T follicular helper cell (primary cell): ENCODE measurements at places on chromosomes 1 and 21.

GRCh38 chr1:36156329-36157114 is 562 bp downstream of the MAP7D1 start:
- peak; percentile 48 for DNase-seq

GRCh38 chr1:24424207-24424606 is 8.6 kb downstream of the NIPAL3 start:
- DNase-seq = no peak

DNA sequence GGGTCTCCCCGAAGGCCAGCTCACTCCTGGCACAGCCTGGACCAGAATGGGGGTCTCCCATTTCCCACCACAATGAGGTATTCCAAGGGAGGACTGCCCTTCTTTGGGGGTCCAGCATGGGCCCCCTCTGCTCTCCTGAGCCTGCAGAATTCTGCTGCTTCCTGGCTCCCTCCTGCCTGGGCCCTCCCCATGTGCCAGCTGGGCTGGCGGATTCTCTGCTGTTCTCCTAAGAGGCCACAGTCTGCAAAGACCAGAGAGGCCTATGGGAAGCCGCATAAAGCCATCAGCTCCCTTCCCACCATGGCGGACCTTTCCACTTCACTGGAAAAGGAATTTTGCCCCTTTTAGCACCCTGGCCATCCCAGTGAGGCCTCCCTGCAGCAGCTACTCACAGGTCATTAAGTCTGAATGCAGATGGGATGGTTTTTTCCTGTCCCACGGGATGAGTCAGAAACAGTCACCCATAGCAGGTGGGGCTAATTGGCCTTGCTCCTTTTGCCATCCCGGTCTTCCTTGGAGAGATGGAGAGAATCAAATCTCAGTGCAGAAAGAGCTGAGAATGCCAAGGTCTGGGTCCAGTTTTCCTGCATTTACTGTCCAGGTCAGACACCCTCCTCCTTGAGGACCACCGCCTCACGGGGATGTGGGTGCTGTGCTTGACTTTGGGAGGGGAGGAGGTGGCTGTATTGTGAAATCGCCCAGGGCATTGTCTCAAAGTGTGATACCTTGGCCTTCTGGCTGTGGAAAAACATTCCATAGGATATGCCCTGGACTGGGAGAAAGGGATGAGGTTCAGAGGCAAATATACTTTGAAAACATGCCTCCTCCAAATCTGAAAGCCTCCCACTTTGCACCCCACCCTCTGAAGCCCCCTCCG is 23.2 kb downstream of the MYBPH start:
- DNase-seq = no peak

- DNase-seq = no peak
Measured at GRCh38 chr1:111484391-111485026, 10.7 kb downstream of the C1orf162 start.

- DNase-seq = no peak
Measured at GRCh38 chr1:96365596-96366390, 355.8 kb upstream of the PTBP2 start.

- no peak for DNase-seq
Measured at GRCh38 chr1:11963622-11964021, 16.6 kb upstream of the MFN2 start.

GRCh38 chr1:55526716-55527115 is 311.6 kb upstream of the USP24 start:
- DNase-seq = no peak

DNA sequence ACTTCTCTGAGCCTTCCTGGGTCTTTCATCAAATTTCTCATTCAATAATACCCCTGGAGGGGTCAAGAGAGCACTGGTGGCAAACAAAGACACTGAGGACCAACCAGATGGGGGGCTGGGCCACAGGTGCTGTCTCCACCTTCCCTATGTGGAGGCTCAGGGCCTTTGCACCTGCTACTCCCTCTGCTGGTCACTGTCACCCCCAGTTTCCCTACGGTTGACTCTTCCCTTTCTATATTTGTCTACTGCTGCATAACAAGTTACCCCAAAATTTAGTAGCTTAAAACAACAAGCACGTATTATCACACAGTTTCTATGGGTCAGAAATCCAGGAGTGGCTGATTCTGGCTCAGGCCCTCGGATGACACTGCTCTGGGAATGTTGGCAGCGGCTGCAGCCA is 138.8 kb upstream of the RUNX3 start:
- no peak for DNase-seq

DNA sequence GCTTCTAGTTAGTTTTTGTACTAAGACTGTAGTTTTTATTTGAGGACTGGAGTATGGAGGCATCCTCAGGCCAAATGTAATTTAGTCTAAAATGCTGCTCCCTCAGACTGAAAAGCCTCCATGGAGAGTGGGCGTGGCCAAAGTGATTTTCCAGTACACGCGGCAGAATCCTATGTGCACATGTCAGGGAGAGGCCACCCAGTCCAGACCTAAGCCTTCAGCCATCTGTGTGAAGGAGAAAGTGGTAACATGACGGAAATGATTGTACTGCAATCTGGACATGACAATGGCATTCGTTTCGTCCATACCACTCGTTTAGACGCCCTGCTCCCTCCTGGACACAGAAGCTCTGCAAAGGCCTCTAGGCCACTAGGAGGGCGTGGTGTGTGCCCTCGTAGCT is 56.2 kb downstream of the PCP4 start:
- DNase-seq = no peak

- DNase-seq = no peak
Measured at GRCh38 chr1:174166530-174167264, 7.4 kb downstream of the RABGAP1L start.

DNA sequence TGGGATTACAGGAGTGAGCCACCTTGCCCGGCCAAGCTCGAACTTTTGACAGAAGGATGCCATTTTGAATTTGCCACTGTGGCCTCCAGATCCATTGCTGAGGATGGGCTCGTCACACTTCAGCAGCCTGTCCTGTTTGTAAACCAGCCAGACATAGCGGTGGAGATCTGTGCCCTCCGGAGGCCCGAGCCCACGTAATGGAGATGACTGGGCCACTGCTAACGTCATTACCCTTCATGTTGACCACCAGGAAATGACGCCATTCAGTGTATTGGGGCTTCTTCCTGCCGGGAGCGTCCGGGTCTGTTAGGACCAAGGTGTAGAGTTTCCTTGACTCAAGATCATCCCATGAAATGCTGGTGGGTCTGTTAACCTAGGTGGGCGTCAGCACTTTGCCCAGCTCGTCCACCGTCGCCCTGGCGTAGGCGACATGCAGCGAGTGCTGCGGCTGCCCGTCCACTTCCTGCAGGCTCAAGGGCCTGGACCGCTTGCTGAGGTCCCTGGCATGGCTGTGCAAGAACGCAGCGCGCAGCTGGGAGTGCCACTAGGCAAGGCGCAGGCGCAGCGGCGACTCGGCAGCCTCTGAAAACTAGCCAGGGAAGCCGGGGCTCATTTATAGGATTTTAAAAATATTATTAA is 40.8 kb downstream of the PTPRC start:
- DNase-seq = no peak

DNA sequence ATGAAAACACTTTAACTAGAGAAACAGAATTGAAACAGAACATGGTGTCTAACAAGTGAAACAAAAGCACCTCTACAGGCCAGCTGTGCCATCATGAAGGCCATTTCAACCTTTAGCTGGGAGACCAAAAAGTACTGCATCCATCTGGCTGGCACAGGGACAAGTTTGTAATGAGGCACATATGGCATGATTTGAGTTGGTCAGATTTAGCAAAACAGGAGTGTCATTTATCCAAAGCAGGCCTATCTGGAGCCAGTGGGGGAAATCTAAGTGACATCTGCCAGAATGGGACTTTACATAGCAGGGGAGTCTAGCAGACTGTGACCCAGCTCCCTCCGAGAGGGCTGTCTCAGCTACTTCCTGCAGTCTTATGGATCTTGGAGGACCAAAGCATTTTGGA is 51.9 kb downstream of the DNTTIP2 start:
- no peak for DNase-seq

GRCh38 chr1:193189442-193190095 is 3.2 kb upstream of the B3GALT2 start:
- DNase-seq = no peak

- DNase-seq = no peak
Measured at GRCh38 chr1:116855773-116856201, 53.9 kb upstream of the PTGFRN start.

GRCh38 chr1:202349206-202349928 is 868 bp downstream of the PPP1R12B start:
- no peak for DNase-seq

GRCh38 chr1:190124068-190124467 is 353.6 kb downstream of the BRINP3 start:
- no peak for DNase-seq

DNA sequence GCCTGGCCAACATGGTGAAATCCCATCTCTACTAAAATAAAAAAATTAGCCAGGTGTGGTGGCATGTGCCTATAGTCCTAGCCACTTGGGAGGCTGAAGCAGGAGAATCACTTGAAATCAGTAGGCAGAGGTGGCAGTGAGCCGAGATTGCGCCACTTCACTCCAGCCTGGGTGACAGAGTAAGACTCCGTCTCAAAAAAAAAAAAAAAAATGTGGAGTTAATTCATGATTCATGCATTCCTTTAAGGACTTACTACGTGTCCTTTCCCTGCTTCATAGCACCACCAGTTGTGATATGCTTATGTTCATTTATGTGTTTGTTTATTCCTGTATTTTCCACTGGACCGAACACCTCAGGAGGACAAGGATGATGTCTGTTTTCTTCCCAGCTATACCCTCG is 12.7 kb upstream of the PRELP start:
- no peak for DNase-seq

DNA sequence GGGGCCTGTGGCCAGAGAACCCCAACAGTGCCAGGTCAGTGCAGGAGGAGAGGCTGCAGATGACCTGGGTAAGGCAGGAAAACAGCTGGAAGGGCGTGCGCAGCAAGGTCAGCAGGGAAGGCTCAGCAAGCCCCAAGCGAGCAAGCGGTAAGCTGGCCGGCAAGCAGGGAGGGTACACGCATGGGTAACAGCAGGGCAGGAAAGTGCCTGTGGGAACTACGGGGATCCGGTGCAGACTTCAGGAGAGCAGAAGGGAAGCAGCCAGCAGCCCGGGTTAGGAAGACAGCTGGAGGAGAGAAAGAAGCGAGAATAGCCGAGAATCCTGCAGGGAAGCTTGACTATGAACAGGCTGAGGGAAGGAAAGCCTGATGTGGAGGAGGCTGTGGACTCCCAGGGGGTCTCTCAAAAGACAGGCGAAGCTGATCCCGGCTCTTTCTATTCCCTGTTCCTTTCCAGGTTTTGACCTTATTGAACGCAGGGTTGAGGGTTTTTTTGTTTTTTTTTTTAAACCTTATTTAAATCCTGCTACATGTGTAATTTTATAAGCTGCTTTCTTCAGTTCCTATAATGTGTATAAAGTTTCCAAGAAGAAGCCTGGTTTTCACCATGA is 20.9 kb downstream of the UMODL1 start:
- no peak for DNase-seq

GRCh38 chr1:228783418-228784040 is 48.2 kb downstream of the RHOU start:
- DNase-seq = no peak

DNA sequence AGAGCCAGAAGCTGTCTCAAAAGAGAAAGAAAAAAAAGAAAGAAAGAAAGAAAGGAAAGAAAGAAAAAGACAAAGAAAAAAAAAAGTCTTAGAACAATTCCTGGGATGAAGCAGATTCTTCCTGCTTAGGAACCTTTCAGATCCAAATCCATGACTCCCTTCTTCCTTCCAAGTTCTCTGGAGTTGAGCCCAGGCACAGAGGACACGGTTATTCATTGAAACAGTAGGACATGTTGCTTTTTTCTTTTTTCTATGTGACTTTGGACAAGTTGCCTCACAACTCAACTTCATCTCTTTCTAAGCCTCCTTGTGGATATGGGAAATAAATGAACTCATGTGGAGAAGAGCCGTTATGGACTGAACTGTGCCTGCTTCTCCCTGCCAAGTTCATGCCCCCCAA is 14.7 kb upstream of the TNFRSF8 start:
- DNase-seq = no peak

GRCh38 chr21:35994613-35995012 is 65.7 kb downstream of the SETD4 start:
- no peak for DNase-seq

- DNase-seq = no peak
Measured at GRCh38 chr1:204945565-204945977, 74.9 kb downstream of the NFASC start.
